SK-N-SH (cell line): ENCODE measurements at places on chromosomes 2 and 18.
A peak's percentile ranks its signal among the peaks of the same experiment; 100 is the strongest.

GRCh38 chr2:42953216-42953615 lies 160.8 kb upstream of the HAAO start:
- DNase-seq, result no peak

- peak; percentile 74 for DNase-seq
Measured at GRCh38 chr2:222424729-222425671, 657 bp downstream of the SGPP2 start.

DNA sequence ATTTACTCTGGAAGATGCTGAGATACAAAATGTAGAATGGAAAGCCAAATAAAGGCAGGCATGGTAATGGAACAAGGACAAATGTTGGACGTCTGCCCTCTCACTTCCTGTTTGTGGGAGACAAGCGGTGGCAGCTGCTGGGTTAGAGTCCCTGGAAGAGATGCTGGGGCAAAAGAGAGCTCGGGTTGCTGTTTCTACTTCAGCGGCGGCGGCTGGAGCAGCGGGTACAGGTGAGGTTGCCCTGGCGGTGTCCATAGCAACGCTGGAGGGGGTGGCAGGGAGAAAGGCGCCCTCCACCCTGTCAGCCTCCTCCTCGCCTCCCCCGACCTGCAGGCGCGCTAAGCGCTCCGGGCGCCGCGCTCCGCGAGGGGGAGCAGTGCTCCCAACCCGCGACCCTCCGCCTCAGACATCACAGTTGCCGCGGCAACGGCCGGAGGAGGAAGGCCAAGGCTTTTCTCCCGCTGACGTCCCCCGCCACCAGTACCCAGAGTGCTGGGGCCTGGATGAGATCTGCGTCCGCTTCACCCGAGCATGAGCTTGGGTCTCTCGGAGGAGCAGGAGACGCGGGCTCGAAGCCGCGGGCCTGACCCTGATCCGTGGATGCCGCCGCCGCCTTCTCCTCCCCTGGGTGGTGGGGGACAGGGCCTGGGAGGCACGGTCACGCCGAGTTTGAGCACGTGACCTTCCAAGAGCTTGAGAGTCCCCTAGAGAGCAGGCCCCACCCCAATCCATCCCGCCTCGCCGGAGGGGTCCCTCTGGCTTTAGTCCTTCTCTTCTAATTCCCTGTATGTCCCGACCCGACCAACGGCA lies 65.6 kb downstream of the NOL4 start:
- DNase-seq, result peak; percentile 87

- DNase-seq, result no peak
Measured at GRCh38 chr18:2223849-2224248, 347.5 kb downstream of the METTL4 start.

- no peak for DNase-seq
Measured at GRCh38 chr2:70717431-70718038, 50.5 kb downstream of the ADD2 start.

- no peak for DNase-seq
Measured at GRCh38 chr2:231016566-231017230, 20.6 kb upstream of the C2orf72 start.

DNA sequence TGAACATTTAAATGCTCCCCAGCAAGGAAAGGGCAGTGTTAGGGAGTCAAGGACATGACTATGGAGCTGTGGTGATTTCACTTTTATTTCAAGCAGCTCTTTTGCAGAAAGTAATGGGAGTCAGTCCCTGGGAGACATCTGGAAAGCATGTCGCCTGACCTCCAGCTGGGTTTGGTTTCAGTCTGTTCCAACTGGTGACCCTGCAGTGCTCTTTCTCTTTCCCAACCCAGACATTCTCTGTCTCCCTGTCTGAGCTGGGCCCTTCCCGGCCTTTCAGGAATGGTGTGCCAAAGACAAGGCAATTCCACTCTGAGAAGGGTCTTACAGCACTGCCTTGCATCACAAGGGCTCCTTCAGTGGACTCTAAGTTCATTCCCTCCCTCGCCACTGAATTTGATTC lies 323.2 kb downstream of the OSR1 start:
- DNase-seq, result no peak

DNA sequence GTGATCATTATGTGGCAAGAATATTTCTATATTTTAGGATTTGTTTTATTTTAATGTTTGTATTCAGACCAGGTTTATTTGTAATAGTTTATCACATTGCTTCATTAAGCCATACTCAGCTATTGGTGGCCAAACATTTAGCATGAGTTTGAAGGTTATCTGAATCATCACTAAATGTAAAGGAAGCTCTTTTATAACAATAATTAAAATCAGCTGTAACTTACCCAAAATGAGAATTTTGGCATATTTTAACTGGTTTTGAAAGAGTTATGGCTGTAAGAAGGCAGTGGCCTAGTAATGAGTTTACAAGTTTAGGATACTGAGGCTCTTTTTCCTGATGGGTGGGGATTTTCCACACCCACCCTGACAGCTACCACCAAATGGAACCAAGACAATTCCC lies 177.8 kb downstream of the EN1 start:
- DNase-seq, result no peak

DNA sequence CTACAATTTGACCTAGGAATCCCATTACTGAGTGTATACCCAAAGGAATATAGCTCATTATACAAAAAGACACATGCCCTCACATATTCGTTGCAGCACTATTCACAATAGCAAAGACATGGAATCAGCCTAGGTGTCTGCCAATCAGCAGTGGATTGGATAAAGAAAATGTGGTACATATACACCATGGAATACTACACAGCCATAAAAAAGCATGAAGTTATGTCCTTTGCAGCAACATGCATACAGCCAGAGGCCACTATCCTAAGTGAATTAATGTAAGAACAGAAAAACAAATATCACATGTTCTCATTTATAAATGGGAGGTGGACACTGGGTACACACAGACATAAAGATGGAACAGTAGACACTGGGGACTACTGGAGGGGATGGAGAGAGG lies 54.0 kb downstream of the GREB1L start:
- no peak for DNase-seq

- DNase-seq, result peak; percentile 62
Measured at GRCh38 chr2:175599966-175600831, 401.9 kb downstream of the LNPK start.

DNA sequence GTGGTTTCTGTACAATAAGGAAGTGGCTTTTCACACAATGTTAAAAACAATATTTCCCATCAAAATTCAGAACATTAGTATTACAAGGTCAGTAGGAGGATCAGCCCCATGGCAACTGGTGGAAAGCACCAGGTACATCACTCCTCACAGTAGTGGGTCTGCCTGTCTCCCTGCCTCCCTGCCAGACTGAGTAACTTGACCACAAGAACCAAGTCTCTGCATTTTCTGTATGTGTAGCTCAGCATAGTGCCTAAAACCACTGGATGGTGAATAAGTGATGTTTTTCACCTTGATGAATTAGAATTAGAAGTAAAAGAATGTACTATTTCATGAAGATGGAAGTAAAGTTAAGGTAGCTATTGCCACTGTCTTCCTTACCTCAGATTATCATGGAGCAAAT lies 4.1 kb upstream of the WDR7 start:
- no peak for DNase-seq

- DNase-seq, result no peak
Measured at GRCh38 chr2:241373446-241373845, 17.4 kb downstream of the FARP2 start.

GRCh38 chr2:184302506-184302905 lies 295.8 kb upstream of the ZNF804A start:
- no peak for DNase-seq

DNA sequence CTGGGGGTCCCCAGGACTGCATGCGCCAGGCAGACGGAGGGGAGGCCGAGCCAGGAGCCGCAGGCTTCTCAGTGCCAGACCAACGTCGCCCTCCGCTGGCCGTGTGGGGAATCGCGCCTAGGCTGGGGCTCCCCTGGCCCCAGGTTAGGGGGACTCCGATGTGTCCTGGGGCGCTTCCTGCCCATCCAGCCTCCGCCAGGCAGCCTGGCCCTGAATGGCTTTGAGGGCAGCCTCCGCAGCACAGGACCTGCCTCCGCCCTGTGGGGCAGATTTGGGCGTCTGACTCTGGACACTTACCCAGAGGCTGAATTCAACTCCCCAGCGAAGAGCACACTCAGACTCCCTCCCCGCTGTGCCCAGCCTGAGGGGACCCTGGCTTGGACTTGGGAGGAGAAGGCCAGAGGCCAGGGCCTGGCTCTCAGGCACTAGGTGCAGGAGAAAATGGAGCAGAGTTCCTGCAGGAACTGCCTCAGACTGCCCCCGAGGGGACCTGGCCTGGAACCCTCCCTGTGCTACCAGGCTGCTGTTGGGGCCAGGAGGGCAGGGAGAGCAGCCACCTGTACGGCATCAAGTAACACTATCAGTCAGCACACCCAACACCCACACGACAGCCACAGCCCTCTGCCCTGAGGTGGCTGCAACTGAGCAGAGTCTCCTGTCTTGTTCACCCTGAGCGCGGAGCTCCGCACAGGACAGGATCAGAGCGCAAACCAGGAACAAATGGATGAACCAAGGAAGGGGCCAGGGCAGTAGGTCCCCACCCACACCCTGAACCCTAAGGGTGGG lies 597 bp upstream of the TEKT4 start:
- DNase-seq, result peak; percentile 45

GRCh38 chr18:36419900-36420531 lies 122.5 kb downstream of the FHOD3 start:
- DNase-seq, result no peak

GRCh38 chr2:237503201-237503600 lies 16.1 kb downstream of the MLPH start:
- no peak for DNase-seq

DNA sequence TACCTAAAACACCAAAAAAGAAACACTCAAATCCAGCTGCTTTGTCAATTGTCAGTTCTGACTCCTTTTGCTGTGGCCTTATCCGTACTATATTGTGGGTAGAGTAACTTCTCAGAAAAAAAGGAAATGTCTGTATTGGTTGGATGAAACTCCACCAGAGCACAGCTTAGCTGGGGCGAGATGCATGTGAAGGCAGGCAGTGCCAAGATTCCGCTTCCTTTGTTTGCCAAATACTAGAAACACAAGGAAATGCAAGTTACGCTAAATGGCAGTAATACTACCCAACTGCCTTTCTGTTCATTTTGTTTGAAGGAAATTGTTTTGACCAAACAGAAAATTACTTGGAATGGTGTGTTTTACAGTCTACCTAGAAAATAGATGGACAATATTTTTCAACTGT lies 10.0 kb downstream of the KLF11 start:
- no peak for DNase-seq

- no peak for DNase-seq
Measured at GRCh38 chr18:70709720-70710119, 420.9 kb downstream of the SOCS6 start.

DNA sequence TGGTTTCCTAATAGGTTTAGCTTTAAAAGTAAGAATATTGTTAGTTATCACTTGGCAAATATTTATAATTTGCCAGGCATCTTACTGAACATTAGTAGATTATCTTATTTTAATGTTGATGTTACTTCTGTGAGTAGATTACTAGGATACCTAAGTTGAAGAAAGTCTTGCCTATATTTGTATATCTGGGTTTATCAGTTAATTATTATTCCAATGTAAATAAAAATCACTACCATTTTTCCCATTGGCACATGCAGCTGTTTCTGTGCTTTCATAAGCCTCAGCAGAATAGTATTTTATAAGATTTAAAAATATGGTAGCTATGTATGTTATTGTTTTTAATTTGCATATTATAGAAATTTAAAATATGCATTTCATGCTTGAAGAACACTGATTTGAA lies 16.3 kb upstream of the TRIM43B start:
- no peak for DNase-seq

DNA sequence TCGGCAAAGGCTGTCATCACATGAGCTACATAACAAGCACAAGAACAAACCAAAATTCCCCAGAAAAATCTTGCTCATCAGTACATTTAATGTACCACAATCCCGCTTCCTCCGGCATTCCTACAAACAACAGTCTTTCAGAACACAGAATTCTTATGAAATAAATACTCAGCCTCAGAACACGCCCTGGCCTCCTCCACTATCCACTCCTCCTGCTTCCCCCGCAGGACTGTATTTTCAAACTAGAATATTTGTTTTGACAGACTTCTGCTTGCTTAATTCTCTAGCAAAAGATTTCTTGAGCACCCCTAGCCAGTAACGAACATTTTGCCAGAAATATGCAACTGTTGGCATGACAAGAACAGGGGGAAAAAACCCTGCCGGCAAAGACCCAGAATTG lies 131.2 kb downstream of the THADA start:
- no peak for DNase-seq

GRCh38 chr2:30807249-30807648 lies at the start of gene CAPN13:
Gene CAPN13, minus strand, starts transcription at chr2:30807446. Its CDS starts 20,121 bp downstream, at chr2:30787325.
- no peak for DNase-seq
